ENCODE measurements at places on chromosomes 7 and 10.

DNA sequence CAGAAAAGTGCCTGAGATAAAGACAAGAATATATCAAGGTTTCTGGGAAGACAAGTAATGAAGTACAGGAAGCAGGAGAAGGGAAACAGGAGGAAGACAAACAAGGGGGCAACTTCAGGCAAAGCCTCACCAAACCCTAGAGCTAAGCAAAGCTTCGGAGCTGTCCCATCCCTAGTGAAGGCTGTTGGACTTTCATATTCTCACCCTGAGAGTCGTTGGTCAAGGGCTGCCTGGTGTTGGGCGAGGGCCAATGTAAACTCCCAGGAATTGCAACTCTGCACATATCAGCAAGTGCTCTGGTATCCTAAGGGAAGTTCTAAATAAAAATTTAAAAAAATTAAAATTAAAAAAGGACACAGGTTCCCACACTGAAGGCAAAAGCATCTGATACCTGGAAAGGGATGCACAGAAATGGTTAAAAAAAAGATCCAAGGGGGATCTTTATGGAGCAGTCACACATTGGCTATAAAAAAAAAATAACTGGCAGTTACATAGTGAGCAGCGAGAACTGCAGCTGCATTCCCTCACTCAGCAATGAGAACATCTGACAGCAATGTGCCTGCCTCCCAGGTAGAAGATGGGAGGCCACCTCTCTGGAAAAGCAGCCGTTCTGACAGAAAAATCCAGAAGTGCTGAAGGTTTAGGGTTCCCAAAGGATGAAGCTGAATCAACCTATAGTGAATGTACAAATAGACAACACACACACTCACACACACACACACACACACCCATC lies 304.7 kb downstream of the WDR11 start:
- no peak for DNase-seq

DNA sequence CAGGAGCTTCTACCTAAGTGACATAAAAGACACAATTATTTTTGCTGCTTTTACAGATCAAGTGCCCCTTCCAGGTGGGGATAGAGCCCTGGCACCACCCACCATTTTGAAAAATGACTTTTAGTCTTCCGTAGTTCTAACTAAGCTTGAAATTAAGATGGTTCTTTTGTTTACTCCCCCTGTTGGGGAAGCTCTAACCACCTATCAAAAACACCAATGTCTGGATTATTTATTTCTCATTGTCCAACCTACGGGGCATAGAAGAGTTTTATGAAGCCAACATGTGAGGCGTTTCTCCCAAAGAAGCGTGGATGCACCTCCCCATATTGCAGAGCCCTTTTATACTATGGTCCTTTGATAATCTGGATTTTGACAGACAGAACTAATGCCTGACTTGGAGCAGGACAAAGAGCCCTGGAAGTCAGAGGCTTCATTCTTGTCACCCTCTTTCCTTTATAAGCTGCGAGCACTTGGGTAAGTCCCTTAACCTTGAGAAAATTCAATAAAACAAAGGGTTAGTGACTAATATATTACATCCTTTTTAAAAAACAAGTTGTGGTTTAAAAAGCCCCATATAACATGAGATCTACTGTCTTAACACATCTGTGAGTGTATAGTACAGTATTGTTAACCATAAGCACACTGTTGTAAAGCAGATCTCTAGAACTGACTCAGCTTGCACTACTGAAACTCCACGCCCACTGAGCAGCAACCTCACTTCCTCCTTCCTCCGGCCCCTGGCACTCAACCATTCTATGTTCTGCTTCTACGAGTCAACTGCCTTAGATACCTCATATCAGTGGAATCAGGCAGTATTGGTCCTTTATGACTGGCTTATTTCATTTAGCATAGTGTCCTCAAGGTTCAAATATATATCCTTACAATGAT lies 67.5 kb downstream of the ATXN7L1 start:
- peak; percentile 63 for DNase-seq

GRCh38 chr10:72079356-72079755 lies 9.0 kb downstream of the SPOCK2 start:
- DNase-seq = peak; percentile 64

DNA sequence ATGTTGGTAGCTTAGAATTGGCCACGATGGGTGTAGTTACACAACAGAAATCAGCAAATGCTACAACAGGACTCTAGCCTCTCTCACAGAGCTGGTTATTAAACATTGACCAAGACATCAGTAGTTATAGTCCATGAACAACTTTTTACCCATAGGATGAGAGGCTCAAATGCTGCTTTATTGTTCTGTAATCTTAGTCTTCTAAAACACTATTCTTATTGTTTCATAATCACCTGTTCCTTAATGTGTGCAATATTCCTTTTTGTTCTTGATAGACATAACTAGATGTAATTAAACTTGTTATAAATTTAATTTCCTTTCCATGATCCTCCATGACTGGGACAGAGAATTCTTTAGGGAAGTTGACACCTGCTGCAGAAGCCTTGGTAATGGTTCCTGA lies 356.9 kb downstream of the EXOC4 start:
- DNase-seq = no peak

DNA sequence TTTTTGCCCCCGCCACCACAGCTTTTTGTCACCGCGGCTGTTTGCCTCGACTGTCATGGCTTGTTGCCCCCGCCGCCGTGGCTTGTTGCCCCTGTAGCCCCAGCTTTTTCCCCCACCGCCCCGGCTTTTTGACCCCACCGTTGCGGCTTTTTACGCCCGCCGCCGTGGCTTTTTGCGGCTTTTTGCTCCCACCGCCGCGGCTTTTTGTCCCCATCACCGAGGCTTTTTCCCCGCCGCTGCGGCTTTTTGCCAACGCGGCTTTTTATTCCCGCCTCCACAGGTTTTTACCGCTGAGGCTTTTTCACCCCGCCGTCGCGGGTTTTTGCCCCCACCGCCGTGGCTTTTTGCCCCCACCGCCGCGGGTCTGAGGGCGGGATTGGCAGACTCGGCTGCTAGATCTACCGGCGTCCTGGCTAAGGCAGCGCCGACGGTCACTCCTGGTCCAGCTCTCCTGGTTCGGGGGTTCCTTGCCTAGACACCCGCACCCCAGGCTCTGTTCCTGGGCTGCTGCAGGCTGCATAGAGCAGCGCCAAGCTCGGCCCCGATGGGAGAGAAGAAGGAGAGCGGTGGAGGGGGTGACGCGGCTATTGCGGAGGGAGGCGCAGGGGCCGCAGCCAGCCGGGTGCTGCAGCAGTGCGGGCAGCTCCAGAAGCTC lies 637.7 kb downstream of the ZNF716 start:
- no peak for DNase-seq

- DNase-seq = no peak
Measured at GRCh38 chr7:106538638-106539037, 122.3 kb downstream of the CCDC71L start.

DNA sequence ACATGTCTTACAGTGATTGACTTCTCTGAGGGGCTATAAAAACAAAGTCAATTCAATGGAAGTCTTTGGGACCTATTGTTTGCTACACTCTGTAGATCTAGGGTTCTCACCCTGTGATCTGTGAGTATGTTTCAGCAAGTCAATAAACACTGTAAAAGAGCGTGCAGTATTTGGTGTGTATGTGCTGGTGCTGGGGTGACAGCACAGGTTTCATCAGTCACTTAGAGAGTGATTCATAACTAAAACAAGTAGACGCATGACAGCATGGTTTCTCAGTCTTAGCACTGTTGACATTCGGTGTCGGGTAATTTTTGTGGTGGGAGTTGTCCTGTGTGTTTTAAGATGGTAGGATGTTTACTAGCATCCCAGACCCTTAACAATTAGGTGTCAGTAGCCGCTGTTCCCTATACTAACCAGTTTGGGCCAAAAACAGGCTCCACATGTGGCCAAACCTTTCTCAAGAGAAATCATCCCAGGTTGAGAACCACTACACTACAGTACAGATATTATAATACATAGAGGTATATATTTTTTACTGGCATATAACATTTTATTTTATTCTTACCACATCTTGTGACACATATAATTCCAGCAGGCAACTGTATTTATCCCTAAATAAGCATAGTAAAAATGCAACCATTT lies 411.8 kb downstream of the ARL4A start:
- no peak for DNase-seq

DNA sequence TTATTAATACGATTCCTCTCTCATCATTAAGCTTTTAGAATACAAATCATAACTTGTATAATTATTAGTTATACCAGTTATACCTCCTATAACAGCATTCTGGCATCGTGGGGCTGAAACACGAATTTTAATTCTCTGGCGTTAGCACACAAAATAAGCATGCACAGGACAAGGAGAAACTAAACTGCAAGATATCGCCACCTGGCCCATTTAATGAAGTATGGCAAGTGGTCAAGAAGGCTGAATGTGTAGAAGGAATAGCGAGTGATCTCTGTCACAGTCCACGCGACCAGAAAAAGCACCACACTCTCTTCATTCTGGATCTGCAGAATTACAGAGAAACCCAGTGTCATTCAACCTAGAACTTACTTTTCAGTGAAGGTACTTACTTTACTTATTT lies 18.1 kb downstream of the HACD1 start:
- no peak for DNase-seq

GRCh38 chr7:27154901-27155815 lies 1.3 kb downstream of the HOXA7 start:
- peak; percentile 53 for DNase-seq

DNA sequence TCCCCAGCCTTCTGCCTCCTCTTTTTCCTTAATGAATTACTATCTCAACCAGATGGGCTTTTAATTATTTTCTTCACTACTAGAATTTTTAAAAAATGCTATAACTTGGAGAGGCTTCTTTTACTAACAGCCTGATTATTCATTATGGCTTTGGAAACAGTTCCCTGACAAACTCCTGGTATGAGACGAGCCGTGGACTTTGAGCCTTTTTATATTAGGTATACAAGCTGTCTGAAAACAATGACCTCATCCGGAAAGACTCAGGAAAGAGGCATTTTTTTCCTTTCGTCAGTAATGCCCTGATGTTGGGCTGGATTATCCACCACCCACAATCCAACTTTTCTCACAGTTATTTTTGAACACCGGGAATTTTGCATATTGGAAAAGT lies 26.7 kb upstream of the ABLIM1 start:
- DNase-seq = no peak

GRCh38 chr7:37357637-37357996 lies 91.0 kb downstream of the ELMO1 start:
- no peak for DNase-seq

- no peak for DNase-seq
Measured at GRCh38 chr7:31337002-31337565, 3.4 kb downstream of the NEUROD6 start.

DNA sequence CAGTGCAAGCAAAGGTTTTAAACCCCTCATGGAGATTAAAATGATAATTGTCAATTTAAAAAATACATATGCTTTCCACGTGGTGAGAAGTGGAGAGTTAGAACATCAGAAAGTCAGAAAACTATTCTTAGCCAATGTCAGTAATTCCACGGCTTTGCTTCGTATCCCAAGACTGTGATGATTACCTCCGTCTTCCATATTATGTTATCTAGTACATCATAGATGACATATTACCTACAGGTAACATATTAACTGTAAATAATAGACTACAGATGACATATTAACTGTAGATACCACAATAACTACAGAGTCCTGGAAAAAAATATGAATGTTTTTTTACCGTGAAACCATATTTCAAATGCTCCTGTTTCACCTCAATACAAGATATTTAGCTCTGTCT lies 579.4 kb upstream of the PFKP start:
- no peak for DNase-seq

- DNase-seq = no peak
Measured at GRCh38 chr10:48626447-48626846, 21.6 kb upstream of the ARHGAP22 start.

DNA sequence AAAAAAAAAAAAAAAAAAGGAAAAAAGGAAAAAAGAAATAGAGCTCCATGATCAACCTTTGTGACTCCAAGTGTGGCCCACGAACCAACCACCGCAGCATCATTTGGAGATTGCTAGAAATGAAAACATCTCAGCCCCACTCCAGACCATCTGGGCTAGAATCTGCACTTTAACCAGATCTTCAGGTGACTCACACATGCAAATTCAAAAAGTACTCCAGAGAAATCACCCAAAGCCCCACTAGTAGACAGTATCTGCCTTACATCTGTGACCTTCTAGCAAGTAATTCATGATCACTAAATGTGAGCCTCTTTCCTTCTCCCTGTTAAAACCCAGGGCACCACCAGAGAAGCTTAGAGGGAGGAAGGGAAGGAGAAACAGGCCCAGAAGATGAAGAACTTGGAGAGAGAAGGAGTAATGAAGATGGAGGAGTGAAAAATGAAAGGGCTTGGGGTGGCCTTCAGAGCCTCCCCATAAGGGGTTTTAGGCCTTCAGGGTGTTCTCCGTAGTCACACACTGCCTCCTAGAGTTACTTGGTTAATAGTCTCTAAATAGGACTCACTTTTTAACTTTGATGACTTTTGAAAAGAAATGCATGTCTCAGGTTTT lies 94.0 kb downstream of the SLC37A3 start:
- peak; percentile 62 for DNase-seq

DNA sequence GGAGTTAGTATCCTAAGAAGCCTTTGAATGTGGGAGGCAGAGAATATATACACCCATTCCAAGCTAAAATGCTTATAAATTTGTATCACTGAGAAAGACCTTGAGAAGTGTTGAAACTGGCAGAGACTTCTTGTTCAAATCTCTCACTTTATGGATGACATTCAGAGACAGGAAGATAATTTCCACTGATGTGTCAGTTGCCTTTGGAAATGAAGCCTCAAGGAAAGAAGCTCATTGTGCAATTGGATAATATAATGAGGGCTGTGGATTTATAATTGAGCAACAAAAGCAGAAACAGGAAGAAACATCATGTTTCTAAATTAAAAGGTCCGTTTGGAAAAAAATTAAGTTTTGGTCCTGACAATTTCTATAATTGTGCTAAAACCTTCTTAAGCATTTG lies 789.9 kb upstream of the IGFBP3 start:
- no peak for DNase-seq

GRCh38 chr10:44830022-44830421 lies 81.1 kb upstream of the TMEM72 start:
- DNase-seq = no peak

- no peak for DNase-seq
Measured at GRCh38 chr7:80385508-80385907, 126.4 kb downstream of the GNAT3 start.

GRCh38 chr7:75722373-75722772 lies 16.4 kb downstream of the HIP1 start:
- DNase-seq = no peak

DNA sequence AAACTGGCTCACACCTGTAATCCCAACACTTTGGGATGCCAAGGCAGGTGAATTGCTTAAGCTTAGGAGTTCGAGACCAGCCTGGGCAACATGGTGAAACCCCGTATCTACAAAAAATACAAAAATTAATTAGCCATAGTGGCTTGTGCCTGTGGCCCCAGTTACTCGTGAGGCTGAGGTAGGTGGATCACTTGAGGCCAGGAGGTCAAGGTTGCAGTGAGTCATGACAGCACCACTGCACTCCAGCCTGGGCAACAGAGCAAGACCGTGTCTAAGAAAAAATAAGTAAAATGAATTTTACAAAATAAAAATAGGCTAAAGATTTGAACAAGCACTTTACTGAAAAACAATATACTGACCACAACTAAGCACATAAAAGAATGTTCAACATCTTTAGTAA lies 9.8 kb upstream of the ORC5 start:
- no peak for DNase-seq

- no peak for DNase-seq
Measured at GRCh38 chr10:14588084-14588937, 186.4 kb downstream of the FAM107B start.
